ENCODE measurements at places on chromosomes 7 and 10.

- no peak for DNase-seq
Observed at GRCh38 chr10:43983405-43983804, 334.7 kb upstream of the ZNF32 start.

GRCh38 chr10:125030567-125031197 lies 88.8 kb downstream of the ZRANB1 start:
- no peak for DNase-seq

GRCh38 chr7:128941946-128942526 lies 4.3 kb downstream of the IRF5 start:
- no peak for DNase-seq

- DNase-seq: no peak
Observed at GRCh38 chr10:22420787-22421517, 75.7 kb downstream of the SPAG6 start.

GRCh38 chr10:117950408-117950807 lies 96.3 kb downstream of the RAB11FIP2 start:
- no peak for DNase-seq

GRCh38 chr10:4514445-4515108 lies 311.4 kb upstream of the AKR1E2 start:
- DNase-seq: no peak

DNA sequence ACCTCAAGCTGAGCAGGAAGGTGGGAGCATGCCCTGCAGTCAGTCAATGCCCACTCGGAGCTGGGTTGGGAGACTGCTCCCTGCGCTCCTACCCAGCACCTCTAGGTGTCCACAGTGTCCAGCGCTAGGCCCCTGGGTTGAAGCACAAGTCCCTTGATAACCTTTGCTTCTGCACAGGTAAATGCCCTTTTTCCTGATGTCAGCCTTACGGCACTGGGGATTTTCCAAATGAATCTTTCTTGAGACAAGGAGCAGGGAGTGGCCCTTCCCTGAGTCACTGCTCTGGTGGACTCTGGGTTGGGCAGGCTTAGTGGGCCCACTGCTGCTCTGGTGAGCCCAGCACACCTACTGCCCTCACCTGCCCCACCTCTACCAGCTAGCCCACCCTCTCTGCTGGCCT lies 61.9 kb upstream of the OPN4 start:
- no peak for DNase-seq

GRCh38 chr10:73405556-73405955 lies 8.3 kb downstream of the ANXA7 start:
- DNase-seq: no peak

DNA sequence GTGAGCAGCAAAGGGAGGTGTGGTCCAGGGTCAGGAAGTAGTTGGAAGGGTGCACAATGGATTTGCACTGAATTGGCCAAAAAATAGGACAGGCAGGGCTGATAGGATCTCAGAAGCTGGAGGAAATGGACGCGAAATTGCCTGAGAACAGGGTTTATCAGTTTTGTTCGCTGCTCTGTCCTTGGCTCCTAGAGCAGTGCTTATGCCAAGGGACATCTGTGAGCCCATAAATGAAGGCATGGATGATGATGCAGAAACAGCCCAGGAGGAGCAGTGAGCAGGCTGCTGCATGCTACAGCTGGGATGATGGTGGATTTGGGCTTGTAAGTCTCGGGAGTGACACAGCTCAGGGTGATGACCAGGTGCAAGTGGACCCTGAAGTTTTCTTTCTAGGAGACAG lies 204.7 kb downstream of the PRPF18 start:
- no peak for DNase-seq
